ENCODE measurements at places on chromosomes 11 and 22. TPM values are rescaled to one million over a fixed set of nuclear protein-coding genes. Genes with fewer than 3 reads are reported as not detected.

The WNT7B gene
- 0.56 TPM for polyA plus RNA-seq

The CCDC88B gene
- 1.4 TPM for polyA plus RNA-seq

The SOX6 gene
- polyA plus RNA-seq = 6.3 TPM

The CCDC188 gene
- not detected for polyA plus RNA-seq

The BLID gene
- 0.94 TPM for polyA plus RNA-seq
